ENCODE measurements at places on chromosomes 1 and 21.

DNA sequence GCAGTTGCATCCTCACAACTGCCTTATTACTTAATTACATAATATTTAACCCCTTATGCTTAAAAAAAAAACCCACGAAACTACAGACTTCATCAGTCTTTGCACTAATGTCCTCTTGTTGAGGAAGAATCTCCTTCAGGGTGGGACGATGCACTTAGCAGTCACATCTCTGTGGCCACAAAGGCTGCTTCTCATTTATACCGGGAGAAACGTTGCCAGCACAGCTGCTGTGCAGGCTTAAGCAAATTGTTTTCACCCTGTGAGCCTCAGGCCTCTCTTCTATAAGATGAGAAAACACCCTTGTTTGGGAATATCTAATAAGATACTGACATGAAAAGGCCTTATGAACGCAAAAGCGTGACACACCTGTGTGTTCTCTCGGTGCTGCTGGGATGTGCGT, 2.9 kb upstream of the OBSCN start:
- no peak for DNase-seq

DNA sequence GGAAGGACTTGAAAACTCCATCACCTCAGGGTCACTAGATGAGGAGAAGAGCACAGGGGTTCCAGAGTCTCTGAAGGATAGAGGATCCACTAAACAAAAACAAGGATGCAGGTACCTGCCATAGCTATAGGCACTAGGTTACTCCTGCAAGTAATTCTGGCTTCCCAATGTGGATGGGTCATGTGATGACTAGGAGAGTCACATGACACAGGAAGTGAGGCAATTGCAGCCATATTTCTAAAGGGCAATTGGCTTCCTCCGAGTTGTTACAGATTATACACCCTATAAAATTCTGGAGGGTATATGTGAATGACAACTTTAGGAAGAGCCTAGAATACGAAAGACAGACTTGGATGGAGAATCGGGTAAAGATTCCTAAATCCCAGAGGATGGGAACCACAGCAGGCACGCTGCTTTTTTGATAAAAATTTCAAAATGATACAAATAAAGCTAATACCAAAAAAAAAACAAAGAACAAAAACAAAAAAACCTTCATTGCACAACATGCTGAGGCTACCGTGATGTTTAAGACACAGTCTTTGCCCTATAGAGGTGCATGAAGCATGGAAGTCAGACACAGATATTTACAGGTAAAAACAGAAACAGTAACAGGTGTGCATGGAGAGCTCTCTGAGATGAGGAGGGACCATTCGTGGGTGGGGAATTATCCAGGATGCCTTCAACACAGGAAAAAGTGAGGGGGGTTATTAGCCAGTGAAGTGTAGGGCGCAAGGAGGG, 10.5 kb downstream of the MTX1 start:
- DNase-seq, result peak; percentile 32

- DNase-seq, result no peak
Measured at GRCh38 chr1:54314696-54315095, 91.5 kb downstream of the SSBP3 start.

- DNase-seq, result no peak
Measured at GRCh38 chr1:71269818-71270217, 189.0 kb upstream of the ZRANB2 start.

GRCh38 chr1:235883261-235883927, 16.7 kb upstream of the LYST start:
- no peak for DNase-seq

- no peak for DNase-seq
Measured at GRCh38 chr1:209840611-209841010, 12.8 kb downstream of the UTP25 start.

DNA sequence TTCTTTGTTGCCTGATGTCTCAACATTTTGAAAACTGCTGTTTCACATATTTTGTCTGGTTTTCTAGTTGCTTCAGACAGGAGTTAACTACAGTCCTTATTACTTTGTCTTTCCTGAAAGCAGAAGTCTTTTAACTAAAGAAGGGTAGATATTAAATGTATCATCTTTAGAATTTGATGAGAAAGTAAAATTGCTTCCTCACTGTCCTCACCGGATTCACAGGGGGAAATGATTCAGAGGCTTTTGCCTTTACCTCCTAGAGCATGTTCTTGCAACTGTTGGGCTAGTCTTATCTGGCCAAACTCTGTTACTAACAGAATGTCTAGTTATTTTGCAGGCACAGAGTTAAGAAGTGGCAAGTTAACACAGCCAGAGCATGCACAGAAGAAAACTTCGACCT, 107.2 kb upstream of the VAV3 start:
- DNase-seq, result no peak

GRCh38 chr1:15945011-15945831, 30.7 kb downstream of the ZBTB17 start:
- DNase-seq, result no peak

DNA sequence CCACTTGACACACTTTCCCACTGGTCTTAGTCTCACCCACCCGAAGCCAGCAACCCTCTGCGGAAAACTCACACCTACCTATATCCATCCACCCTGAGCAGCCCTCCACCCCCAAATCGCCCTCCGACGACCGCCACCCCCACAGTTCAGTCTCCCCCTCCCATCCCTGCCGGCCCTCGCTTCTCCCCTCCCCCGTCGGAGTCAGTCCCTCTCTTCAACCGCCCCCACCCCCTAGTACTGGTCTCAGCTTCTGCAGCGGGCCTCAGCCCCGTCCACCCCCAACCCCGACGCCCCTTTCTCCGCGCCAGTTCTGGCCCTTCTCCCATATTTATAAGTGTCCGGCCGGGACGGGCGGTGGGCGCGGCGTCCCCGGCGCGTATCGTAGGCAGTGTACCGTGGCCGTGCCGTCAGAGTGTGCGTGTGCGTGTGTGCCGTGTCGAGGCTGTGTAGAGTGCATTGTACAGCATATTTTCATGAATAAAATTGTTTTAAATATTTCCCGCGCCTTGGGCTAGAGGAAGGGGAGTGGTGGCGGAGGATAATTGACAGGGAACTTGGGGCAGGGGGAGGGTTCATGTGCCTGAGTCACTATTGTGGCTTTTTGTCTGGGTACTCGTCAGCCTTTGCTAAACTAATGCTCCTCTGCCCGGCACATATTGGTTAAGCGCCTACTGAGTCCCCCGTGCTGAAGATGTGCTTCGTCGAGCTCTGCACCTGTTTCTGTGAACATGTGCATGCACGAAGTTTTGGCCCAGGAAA, 22.0 kb downstream of the FOXO6 start:
- DNase-seq, result peak; percentile 47

GRCh38 chr1:219419065-219419464, 193.8 kb downstream of the ZC3H11B start:
- no peak for DNase-seq

- DNase-seq, result no peak
Measured at GRCh38 chr1:103191327-103191726, 83.0 kb upstream of the COL11A1 start.

DNA sequence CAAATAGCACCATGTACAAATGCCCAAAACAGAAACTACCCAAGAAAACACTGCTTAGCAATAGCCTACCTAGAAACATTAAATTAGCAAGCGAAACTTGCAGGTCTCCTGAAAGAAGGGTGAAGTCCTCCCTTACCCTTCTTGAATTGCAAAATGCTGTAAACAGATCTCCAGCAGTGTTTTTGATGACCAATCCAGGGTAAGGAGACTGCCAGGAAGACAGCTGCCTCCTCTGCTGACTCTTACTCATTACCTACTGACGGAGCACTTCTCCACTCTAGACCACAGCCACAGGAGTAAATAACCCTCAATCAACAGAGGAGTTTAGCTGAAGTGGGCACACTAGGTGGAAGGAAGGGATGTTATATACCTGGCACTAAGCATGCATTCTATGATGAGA, 32.2 kb upstream of the GADD45A start:
- no peak for DNase-seq

GRCh38 chr1:31879981-31880608, 58.1 kb downstream of the PTP4A2 start:
- no peak for DNase-seq

DNA sequence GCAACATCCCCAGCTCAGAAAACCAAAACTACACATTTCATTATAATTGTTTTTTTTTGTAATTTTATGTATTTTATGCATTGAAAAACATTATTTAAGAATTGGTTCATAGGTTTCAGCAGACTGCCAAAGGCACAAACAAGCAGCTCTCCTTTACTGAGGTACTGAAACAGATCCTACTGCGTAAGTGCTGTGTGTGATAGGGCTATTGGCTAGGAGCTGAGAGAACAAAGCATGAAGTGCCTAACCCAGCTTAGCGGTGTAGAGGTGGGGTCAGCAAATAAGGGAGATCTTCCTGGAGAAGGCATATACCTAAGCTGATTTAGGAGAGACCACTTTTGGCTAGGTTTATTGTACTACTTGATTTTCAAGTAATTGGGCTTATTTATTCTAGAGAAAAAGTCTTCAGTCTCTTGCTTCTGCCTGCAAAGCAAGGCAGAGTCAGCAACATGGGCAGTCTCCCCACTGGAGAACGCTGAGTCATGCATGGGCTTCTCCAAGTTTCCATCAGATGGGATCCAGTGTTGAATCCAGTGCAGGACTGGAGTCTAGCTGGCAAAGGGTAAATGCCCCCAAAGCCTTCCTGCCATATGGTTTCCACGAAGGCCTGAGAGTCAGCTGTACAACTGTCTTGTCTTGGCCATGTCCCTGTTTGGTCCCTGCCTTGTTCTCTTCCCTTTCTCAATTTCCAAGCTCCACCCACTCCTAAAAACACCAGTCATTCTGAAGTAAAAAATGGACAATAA, 18.0 kb upstream of the YTHDF2 start:
- no peak for DNase-seq

GRCh38 chr1:71582673-71583072, 501.8 kb upstream of the ZRANB2 start:
- DNase-seq, result no peak

DNA sequence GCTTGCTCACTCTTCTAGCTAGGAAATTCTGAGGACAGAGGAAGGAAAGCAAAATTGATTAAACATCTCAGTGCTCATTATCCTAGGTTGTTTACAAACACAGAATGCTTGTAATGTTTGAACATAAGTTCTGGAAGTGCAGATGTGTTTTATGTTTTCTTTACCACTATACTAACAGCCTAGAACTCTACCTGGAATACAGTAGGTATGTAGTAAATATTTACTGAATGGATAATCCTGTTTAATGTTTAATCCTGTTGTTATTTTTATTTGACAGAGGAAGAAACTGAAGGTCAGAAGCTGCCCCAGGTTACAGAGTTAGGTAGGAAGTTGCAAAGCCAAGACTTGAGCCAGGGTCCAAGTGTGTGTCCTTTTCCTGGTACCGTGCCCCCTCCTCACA, 6.1 kb downstream of the MTOR start:
- no peak for DNase-seq

- no peak for DNase-seq
Measured at GRCh38 chr1:59356627-59357026, 59.7 kb downstream of the FGGY start.

DNA sequence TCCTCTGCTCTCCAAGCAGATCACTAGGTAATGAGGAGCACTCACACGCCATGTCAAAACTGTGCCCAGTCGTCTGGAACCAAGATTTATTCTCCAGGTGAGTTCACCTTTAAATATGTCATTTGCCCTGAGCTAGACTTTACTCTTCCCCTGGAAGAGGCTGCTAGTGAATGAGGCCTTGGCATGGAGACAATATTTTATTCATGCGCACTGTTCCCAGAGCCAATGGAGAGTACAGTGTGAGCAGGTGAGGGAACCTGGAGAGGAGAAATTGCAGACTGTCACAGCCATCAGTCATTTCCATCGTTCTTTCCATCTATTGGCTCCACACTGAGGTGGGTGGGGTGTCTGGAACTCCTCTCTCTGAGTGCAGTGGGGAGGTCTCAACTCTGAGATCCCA, 333.6 kb downstream of the KCNH1 start:
- DNase-seq, result no peak
